HFFc6 (cell line): ENCODE measurements at places on chromosomes 12 and 14.
A peak's percentile ranks its signal among the peaks of the same experiment; 100 is the strongest.

DNA sequence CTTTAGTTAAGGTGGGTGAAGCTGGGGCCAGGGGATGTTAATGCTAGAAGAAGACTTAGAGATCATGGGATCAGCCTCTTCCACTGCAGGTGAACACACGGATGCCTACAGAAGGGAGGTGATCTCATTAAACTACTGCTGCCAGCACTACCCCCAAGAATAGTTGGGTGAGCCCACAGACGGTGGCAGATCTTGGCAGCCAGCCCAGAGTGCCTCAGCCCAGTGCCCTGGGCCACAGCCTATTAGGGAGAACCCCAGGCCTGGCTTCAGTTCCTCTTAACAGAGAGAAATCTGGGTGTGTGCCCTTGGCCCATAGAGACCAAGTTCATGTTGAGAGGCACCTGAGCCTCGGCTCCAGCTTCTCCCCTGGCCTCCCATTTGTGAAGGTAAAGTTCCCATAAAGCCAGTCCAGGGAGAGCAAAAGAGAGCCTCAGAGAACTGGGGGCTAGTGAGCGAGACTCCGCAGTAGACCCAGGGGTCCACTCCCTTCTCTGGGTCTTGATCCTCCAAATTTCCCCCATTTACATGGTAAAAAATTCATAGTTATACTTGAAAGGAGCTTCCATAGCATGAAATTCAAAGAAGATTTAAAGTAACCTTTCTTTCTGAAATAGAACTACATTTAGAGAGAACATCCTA lies 125.0 kb upstream of the CCND2 start:
- H3K27me3 ChIP-seq, result peaks cover 8% of the 10 kb centered on the region
- H3K4me1 ChIP-seq, result no peaks in the 10 kb centered on the region
- H3K27ac ChIP-seq, result no peak overlapping the region

GRCh38 chr12:130796985-130797686 lies 41.9 kb downstream of the STX2 start:
- DNase-seq, result no peak
- H3K4me1 ChIP-seq, result peaks cover 13% of the 10 kb centered on the region
- no peak overlapping the region; the same call in 1 of the 2 replicates for H3K27ac ChIP-seq
- H3K36me3 ChIP-seq, result peaks cover 19% of the 10 kb centered on the region; the same call in 1 of the 2 replicates
- no peak overlapping the region for H3K4me3 ChIP-seq
- no peaks in the 10 kb centered on the region for H3K27me3 ChIP-seq

- DNase-seq, result no peak
- H3K4me3 ChIP-seq, result no peak overlapping the region
- H3K27me3 ChIP-seq, result peaks cover 8% of the 10 kb centered on the region; the same call in 1 of the 2 replicates
- H3K27ac ChIP-seq, result no peak overlapping the region
- H3K4me1 ChIP-seq, result no peaks in the 10 kb centered on the region
Measured at GRCh38 chr14:104304451-104305351, 166.3 kb downstream of the KIF26A start.

- peaks cover 7% of the 10 kb centered on the region; the same call in 1 of the 2 replicates for H3K36me3 ChIP-seq
- H3K4me1 ChIP-seq, result no peaks in the 10 kb centered on the region
- no peaks in the 10 kb centered on the region for H3K27me3 ChIP-seq
- H3K27ac ChIP-seq, result no peak overlapping the region
Measured at GRCh38 chr14:56854325-56854724, 44.0 kb upstream of the OTX2 start.

- no peak for DNase-seq
- peak overlapping the region; percentile 81 for H3K4me3 ChIP-seq
- H3K27me3 ChIP-seq, result peaks cover 2% of the 10 kb centered on the region; the same call in 1 of the 2 replicates
- peaks cover 20% of the 10 kb centered on the region for H3K4me1 ChIP-seq
- H3K36me3 ChIP-seq, result peaks cover 40% of the 10 kb centered on the region
Measured at GRCh38 chr12:120725151-120725658, 421 bp upstream of the ACADS start.

GRCh38 chr12:107091989-107092641 lies 1.2 kb downstream of the CRY1 start:
- no peak overlapping the region for H3K27ac ChIP-seq
- no peak overlapping the region for H3K4me3 ChIP-seq
- peaks cover 12% of the 10 kb centered on the region for H3K4me1 ChIP-seq
- peaks cover 3% of the 10 kb centered on the region; the same call in 1 of the 2 replicates for H3K27me3 ChIP-seq
- DNase-seq, result peak; percentile 99

DNA sequence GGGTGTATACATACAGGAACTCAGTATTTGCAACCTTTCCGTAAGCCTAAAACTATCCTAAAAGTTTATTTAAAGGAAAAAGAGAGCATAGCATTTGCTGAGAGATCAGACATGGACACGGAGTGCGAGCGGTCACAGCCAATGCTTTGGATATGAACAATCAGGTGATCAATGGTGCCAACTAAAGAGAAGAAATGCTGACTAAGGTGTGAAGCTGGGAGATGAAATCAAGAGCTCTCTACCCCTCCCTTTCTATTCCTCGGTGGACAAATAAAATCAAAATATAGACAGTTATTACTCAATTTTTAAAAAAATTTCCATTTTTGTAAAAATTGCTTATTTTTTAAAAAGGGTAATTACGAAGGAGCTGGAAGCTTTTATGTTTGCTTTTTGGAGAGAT lies 29.2 kb downstream of the NT5DC3 start:
- no peaks in the 10 kb centered on the region for H3K27me3 ChIP-seq
- H3K4me3 ChIP-seq, result no peak overlapping the region
- no peak overlapping the region for H3K27ac ChIP-seq
- peaks cover 35% of the 10 kb centered on the region for H3K36me3 ChIP-seq
- H3K4me1 ChIP-seq, result peaks cover 34% of the 10 kb centered on the region

DNA sequence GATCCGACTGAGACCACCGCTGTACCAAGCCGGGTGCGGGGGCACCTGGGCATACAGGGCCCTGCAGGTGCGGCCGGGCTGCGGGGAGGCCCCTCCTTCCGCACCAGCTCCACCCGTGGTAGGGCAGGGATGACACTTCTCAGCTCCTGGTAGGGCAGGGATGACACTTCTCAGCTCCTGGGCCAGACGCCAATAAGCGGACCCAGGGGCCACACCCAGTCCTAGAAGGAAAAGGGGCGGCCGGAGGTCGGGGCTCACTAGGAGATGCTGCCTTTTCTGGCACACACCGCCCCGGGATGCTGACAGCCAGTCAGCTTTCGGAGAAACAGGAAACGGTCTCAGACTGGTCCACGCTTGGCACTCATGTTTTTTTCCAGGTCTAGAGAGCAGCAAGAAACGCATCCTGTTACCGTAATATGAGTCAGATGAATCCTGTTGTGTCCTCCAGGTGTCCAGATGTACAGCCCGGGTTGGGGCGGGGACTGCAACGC lies 34.8 kb downstream of the NFKBIA start:
- peaks cover 4% of the 10 kb centered on the region; the same call in 1 of the 2 replicates for H3K27me3 ChIP-seq
- H3K4me1 ChIP-seq, result peaks cover 53% of the 10 kb centered on the region
- H3K4me3 ChIP-seq, result no peak overlapping the region
- peaks cover 9% of the 10 kb centered on the region for H3K36me3 ChIP-seq
- no peak overlapping the region for H3K27ac ChIP-seq

GRCh38 chr14:91350813-91351511 lies 66.7 kb downstream of the CCDC88C start:
- DNase-seq, result no peak
- peaks cover 50% of the 10 kb centered on the region for H3K27me3 ChIP-seq
- H3K4me1 ChIP-seq, result peaks cover 10% of the 10 kb centered on the region; the same call in 1 of the 2 replicates
- no peak overlapping the region; the same call in 1 of the 2 replicates for H3K27ac ChIP-seq
- no peaks in the 10 kb centered on the region for H3K36me3 ChIP-seq
- H3K4me3 ChIP-seq, result peak overlapping the region; percentile 81; the same call in 1 of the 2 replicates

- H3K27ac ChIP-seq, result no peak overlapping the region
- H3K4me3 ChIP-seq, result no peak overlapping the region
- H3K36me3 ChIP-seq, result no peaks in the 10 kb centered on the region
- H3K4me1 ChIP-seq, result no peaks in the 10 kb centered on the region
Measured at GRCh38 chr12:41604830-41605229, 416.7 kb downstream of the PDZRN4 start.

DNA sequence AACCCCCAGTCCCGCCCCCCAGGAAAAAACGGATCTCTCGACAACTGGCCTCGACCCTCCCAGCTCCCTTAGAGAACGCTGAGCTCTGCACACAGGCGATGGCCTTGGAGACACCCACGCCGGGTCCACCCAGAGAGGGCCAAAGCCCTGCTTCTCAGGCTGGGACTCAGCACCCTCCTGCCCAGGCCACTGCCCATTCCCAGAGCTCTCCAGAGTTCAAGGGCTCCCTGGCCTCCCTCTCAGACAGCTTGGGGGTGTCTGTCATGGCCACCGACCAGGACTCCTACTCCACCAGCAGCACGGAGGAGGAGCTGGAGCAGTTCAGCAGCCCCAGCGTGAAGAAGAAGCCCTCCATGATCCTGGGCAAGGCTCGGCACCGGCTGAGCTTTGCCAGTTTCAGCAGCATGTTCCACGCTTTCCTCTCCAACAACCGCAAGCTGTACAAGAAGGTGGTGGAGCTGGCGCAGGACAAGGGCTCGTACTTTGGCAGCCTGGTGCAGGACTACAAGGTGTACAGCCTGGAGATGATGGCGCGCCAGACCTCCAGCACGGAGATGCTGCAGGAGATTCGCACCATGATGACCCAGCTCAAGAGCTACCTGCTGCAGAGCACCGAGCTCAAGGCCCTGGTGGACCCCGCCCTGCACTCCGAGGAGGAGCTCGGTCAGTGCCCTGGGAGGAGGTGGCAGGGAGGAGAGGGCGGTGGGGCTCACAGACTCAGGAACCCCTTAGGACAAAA lies 95.8 kb downstream of the LGMN start:
- H3K27me3 ChIP-seq, result peaks cover 3% of the 10 kb centered on the region
- no peak for DNase-seq
- H3K36me3 ChIP-seq, result peaks cover 11% of the 10 kb centered on the region
- peaks cover 29% of the 10 kb centered on the region for H3K4me1 ChIP-seq
- no peak overlapping the region for H3K27ac ChIP-seq
- H3K4me3 ChIP-seq, result no peak overlapping the region
